ENCODE measurements at places on chromosomes 12 and 14. TPM values are rescaled to one million over a fixed set of nuclear protein-coding genes. Genes with fewer than 3 reads are reported as not detected.

Gene KIF21A
- total RNA-seq = 49.8 TPM

Gene GARIN6
- total RNA-seq = not detected

Gene FAIM2
- total RNA-seq = 7.4 TPM

Gene LALBA
- total RNA-seq = not detected

Gene PRIMA1
- 7.3 TPM for total RNA-seq

Gene CALCOCO1
- 201 TPM for total RNA-seq

Gene TMEM63C
- total RNA-seq = 0.63 TPM

Gene SRRM4
- 0.19 TPM for total RNA-seq

Gene KCNC2
- total RNA-seq = not detected

Gene SLC7A8
- 10.6 TPM for total RNA-seq

Gene STAT2
- total RNA-seq = 34.9 TPM

Gene CEBPE
- not detected for total RNA-seq

Data from left ventricle myocardium inferior (tissue), 1 donor.